ENCODE measurements at places on chromosomes 5 and 9.

DNA sequence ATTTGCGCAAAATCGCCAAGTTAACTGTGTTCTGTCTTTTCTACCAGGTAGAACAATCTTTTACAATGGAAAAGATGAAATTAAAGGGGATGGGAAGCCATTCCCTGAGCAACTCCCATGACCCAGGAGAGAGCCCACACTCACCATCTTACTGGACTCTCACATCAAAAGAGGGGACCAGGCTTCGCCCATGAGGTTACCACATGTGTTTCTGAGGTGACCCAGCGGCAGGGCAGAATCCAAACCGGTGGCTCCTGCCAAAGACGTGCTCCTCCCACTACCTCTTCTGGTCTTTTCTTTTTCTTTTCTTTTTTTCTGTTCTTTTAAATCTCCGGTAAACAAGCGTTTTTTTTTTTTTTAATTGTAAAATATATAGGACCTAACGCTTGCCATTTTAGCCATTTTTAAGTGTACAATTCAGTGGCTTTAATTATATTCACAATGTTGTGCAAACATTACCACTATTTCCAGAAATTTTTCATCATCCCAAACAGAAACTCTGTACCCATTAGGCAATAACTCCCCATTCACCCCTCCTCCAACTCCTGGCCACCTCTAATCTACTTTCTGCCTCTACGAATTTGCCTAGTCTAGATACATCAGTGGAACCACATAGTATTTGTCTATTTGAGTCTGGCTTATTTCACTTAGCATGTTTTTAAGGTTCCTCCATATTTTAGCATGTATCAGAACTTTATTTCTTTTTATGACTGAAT, 19.3 kb downstream of the PTPN3 start:
- no peak for DNase-seq

- DNase-seq, result no peak
Measured at GRCh38 chr9:134932171-134932570, 14.5 kb upstream of the FCN1 start.

DNA sequence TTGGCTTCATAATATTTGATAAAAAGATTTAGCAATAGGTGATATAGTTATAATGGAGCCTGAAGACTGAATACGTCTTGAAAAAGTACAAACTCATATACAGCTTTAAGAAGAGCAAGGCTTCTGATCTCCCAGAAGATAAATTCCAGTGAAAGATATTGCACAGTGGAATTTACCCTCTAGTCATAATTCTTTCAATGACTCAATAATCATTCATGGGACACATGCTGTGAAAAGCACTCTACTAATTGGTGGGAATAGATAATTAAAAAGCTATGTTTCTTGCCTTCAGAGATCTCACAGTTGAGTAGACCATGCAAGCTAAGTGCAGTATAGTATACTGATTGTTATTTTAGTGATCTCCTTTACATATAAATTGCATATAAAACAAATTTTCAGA, 538.6 kb upstream of the CYLC2 start:
- no peak for DNase-seq

- no peak for DNase-seq
Measured at GRCh38 chr5:147750065-147750464, 32.5 kb downstream of the JAKMIP2 start.

- no peak for DNase-seq
Measured at GRCh38 chr9:123697686-123698085, 232.2 kb downstream of the DENND1A start.

- DNase-seq, result no peak
Measured at GRCh38 chr9:129289131-129289731, 111.2 kb upstream of the IER5L start.

GRCh38 chr5:169079697-169080096, 221.2 kb downstream of the SLIT3 start:
- DNase-seq, result no peak

DNA sequence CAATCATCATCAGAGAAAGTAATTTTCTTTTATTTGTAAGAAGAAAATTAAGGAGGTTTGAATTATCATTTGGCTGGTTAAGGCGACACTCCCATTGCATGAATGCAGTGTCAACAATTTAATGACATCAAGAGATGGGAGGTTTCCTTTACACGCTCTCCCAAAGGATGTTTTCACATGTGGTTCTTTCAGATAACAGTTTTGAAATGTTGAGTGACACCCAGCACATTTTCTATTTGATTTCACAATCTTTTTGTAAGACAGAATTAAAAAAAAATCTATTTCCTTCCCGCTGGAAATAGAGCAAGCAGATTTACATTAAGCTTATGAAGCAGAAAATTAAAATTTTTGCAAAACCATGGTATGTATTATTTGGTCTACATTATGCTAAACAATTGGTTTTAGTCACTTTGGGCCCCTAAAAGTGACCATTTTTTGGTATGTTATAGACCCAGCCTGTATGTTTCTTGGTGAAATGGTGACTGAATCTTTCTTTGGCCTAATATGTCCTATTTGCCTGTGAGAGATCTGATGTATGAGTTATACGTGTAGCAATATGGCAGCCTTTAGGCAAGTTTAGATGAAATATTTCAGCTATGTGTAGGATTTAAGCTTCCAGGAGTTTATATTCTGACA, 18.9 kb upstream of the ANKRD55 start:
- no peak for DNase-seq

DNA sequence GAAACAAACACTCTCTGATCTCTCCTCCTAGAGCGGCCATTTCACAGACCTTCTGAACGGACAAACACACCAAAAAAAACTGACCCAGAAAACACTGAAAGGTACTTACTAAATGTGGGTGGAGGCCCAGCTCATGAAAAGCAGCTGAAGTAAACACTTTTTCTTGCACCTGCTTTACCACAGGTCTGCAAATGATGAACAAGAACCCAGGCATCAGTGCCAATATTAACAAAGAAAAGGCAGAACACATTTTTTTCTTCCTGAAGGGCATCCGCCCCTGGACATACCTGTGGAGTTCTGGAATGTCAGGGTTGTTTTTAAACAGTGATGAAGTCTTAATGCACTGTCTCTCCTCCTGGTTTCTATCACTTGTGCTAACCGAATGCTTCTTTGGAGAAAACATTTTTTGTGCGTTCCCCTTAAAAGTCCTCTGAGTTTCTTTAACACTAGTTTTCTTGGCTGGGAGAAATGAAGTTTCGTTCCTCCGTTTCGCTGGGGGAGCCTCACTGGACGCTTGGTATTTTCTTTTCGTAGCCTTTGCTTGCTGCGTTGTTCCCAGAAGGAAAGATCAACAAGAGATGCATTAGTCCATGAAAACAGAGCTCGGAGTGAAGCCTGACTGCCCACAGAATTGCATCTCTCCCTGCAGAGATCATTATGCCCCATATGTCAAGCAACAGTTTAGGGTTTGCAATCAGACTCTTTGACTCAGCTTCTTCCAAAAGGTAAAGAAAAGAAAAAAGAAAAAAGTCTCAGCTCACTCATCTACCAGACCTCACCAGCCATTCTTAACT, 7.4 kb downstream of the DDX31 start:
- DNase-seq, result no peak

GRCh38 chr9:114088571-114089170, 10.4 kb downstream of the KIF12 start:
- DNase-seq, result no peak

GRCh38 chr5:320524-321229, 837 bp upstream of the AHRR start:
- no peak for DNase-seq

DNA sequence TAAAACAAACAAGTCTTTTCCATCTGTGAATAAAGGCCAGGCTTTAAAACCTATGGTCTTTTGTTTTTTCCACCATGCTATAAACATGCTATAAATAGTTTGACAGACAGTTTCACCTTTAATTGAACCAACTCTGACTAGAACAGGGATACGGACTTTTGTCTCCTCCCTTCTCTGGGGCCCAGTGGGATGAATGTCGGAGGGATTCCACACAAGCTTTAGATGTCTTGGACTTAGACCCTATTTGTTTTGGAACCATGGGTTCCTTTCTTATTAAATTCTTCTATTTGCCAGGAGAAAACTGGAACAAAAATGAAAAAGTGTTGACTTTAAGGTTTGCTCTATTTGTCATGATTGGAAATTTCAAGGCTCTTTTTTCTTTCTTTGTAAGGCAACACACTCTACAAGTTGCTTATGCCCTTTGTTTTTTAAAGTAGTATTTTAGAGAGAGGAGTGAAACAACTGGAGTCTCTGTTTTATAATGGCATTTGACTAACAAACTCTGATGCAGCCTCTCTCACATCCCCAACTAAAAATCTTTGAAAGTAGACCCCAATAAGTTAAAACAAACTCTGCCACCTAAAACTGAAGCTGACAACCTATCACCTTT, 145.3 kb downstream of the MLLT3 start:
- DNase-seq, result no peak

DNA sequence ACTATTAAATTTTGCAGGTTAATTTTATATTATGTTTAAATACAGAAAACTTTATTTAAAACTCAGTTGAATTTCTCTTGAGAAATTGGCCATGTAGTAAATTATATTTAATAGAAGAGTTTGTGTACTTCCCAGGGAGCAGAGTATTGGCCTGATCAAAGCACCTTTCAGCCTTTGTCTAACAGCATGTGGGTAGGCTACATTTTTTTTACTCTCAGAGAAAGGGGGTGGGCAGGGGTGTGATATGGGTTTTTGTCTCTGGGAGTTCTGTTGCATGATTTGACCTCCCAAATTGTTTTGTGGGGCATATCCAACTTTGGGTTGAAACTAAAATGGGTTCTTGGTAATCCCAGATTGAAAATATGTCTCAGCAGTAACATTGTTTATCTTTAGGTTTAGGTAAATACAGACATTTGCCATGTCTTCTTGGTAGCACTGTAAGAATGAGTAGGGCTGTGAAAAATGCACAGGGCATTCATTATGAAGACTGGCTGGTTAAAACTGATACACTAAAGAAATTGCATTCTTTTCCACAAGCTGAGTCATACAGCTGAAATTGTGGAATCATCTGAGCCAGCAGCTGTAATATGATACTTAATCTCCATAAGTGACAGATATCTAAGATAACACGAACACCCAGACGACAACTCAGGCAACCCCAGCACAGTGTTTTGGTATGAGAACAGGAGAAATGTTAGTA, 75.4 kb upstream of the CDKN2B start:
- no peak for DNase-seq

GRCh38 chr9:130815242-130815808, 19.7 kb upstream of the ABL1 start:
- DNase-seq, result no peak

GRCh38 chr9:4490705-4491625, 697 bp downstream of the SLC1A1 start:
- DNase-seq, result no peak

- DNase-seq, result no peak
Measured at GRCh38 chr9:93133681-93134014, 403 bp downstream of the NINJ1 start.

GRCh38 chr9:109913461-109913810, 133.4 kb downstream of the PALM2AKAP2 start:
- no peak for DNase-seq

DNA sequence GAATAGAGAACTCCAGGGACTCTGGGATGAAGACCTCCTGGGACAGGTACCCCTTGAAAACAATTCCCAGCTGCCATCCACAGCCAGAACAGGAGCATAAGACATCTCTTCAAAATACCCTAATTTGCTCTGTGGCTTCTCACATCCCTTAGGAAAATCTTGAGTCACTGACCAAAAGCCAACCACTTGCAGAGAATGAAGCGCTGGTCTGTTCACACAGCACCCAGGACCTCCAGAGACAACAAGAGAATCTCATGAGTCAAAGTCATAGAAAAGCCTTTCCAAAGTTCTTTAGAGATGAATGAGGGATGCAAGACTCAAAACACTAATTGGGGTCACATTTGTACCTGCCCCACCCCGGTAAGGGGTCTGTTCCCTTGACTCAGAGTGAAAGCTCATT, 210.6 kb downstream of the SEMA5A start:
- DNase-seq, result no peak

- no peak for DNase-seq
Measured at GRCh38 chr5:94969174-94969573, 315.7 kb downstream of the MCTP1 start.

DNA sequence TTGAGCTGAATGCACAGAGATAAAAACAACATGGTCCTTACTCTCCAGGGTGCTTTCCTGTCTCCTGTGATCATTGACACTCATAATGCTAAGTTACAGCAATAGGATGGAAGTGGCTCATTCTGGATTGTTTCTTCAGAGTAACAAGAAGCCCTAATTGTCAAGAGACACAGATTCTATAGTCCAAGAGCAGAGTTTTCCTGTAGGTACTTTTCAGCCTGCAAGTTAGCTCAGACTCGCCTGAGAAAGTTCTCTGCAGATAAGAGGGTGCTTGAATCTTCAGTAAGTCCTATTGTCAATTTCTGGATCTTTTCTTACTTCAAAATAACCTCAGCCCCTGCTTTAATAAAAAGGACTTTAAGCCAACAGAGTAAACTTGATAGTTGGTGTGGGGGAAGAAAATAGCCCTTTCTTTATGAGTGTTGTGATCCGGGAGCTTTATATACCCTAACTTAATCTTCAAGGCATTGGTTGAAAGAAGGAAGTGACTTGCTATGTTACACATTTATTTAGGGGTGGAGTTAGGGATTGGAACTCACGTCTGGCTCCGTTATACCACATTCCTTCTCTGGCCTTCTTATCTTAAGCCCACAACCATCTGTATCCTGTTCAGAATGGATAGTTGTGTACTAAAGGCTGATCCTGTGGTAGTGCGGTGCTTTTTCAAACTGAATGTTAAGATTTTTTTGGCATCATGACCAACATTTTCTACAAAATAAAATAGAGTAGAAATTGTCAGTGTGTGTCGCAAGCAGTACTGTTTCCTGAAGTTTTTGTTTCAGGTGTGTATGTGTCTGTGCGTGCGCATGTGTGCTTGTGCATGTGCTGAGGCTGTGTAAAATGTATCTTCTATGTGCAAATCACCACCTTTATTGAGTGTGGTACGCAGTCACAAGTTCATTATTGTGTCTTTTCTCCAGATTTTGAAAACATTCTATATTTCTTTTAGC, 173.9 kb downstream of the WDR70 start:
- DNase-seq, result no peak

DNA sequence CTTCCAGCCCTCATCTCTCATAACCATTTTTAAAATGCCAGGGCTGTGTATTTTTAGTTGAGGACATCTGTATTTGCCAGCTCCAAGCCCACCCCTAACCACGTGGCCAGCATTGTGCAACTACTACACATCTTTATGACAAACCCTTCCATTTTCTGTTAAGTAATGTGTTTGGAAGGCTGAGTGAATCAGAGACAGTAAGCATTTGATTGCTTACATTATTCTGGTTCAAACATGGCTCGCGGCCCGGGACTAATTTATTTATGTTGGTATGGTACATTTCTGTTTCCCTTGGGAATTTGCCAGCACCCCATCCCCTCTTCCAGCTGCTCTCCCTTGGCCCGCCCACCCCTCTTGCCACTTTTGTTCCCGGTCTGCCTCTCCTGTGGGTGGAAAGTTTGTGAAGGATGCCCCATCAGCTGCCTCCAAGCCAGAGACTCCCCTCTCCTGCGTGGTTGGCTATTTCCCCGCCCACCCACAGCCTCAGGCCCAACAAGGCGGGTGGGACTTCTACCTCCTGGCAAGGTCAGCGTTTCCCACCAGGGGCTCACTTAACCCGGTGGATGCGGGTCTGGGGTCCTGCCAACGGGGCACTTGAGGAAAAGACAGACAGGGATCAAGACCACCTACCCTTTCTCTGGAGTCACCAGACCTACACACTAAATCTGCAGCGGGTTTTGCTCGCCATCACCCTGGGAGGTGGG, 162.2 kb downstream of the HSD17B3 start:
- no peak for DNase-seq

GRCh38 chr5:157273131-157273556, 7.2 kb downstream of the CYFIP2 start:
- no peak for DNase-seq

GRCh38 chr9:88922091-88922490, 69.2 kb upstream of the S1PR3 start:
- no peak for DNase-seq
